ENCODE measurements at places on chromosomes 11 and 22. TPM values are rescaled to one million over a fixed set of nuclear protein-coding genes. Genes with fewer than 3 reads are reported as not detected.

DNA sequence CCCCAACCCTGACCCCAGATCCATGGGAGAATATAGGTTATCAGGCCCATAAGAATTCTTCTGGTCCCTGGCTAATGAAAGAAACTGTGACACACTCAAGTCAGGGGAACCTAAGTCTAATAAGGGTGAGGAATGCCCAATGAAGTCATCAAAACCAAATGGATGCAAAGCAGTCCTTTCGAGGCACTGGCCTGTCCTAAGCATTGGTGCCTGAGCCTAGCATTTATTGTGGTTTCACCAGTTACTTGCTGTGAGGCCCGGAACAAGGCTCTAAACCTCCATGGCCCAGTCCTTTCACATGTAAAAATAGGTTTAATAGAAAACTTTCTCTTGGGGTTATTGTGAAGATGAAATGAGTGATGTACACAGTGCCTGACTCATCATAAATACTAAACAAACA, 712.6 kb downstream of the DLG2 start:
- no peak for DNase-seq

DNA sequence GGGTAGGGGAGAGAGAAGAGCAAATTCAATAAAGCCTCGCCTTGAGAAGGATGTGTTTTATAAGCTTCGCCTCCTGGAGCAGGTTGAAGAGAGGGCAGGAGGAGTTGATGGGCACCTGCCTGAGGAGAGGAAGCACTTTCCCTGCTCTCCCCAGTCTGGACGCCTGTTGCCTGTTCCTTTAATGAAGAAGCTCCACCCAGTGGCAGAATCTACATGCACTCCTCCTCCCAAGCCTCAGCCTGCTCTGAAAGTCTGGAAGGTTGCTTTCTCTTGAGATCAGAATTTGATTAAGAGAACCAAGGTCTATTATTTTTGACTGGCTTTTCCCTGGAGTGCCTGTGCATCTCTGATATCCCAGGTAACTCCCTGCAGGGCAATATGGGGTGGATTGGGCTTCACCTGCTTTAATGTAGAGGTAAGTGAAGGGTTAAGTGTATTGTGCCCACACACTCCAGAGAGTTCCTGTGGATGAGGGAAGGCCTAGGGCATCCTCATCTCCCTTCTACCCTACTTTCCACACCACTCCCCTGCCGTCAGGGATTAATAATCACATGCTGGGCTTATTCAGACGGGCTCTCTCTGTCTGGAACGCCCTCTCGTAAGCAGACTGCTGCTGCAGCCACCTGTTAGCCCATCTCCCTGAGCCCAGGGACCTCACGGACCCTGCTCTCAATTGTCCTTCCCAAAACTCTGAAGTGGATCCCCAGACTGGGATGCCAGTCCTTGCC, 22.3 kb downstream of the NTM start:
- no peak for DNase-seq

GRCh38 chr11:46611526-46612304, 5.3 kb downstream of the HARBI1 start:
- DNase-seq = no peak

- DNase-seq = peak; percentile 91
Measured at GRCh38 chr11:118398791-118399559, 2.4 kb upstream of the ATP5MG start.

C11orf16 gene
- total RNA-seq = not detected

SLC17A6 gene
- not detected for total RNA-seq

- no peak for DNase-seq
Measured at GRCh38 chr11:69636512-69637197, 4.3 kb upstream of the CCND1 start.

- no peak for DNase-seq
Measured at GRCh38 chr11:4809246-4809645, 5.1 kb upstream of the OR52R1 start.

DNA sequence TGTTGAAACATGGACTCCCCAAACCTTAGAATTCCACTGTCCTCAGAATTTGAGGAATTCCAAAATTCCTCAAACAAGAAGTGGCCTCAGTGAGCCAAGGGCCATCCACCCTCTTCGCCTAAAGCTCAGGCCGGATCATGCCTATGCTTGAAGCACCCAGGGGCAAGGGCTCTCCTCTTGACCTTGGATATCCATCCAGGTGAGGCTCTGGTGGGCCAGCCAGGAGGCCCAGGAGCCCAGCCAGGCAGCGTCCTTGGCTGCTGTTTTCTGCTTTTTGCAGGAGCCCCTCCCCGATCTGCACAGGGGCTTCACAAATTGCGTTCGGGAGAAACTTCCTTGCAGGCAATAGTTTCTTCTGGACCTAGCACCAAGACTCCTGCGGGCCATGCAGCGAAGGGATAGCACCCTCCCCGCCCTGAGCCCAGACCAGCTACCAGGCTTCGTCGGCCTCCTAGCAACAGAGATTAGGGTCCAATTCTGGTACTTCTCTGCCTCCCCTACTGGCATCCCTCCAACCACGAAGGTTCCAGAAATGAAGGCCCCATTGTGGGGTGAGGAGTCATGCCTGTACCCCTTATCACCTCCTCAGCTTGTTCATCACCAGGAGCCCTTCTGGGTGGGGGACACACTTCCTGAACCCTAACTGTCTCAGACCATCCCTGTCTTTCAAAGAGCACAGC, 2.0 kb downstream of the PHLDA2 start:
- DNase-seq = no peak

OR51E2 gene
- total RNA-seq = not detected

DNA sequence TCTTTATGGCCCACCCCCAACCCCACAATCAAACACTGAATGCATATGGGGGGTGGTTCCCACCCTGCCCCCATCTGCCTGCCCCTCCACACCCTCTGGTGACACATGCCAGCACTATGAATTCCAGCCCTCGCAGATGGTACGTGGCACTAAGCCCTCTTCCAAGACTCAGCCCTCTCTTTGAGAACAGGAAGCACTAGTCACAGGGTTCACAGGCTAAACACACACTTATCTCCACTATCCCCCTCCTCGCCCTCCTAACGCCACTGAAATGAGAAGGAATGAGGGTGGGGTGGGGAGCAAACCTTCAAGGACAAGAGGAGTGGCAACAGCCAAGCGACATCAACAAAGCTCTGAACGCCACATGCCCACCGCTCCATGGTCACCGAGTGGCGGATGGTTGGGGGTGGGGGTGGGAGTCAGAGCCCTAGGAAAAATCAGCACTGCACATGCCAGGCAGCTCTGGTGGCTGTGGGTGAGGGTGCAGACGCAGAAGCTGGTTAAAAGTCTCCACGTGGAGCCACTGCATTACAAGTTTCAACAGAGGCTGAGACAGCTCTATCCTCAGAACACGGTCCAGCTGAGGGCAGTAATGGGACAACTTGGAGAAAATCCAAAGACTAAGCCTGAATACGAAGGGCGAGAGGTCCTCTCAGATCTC, 33.6 kb downstream of the TMEM184B start:
- no peak for DNase-seq

DNA sequence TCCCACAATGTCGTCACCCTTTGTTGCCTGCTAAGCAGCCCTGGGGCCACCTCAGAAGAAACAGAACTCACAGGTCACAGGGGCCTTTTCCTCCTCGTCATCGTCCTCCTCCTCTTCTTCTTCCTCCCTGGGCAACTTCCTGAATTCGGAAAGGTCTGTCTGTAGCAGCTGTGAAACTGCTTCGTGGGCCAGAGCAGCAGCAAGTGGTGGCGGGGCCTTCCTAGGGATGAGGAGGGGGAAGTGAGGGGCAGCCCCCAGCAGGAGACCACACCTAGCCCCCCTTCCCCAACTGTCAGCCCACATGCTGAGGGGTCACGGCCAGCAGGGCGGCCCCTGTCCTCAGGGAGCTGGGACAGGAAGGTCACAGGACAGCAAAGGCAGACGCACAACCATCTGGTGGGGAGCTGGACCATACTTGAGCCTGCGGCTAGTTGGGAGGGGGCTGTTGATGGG, 13.2 kb downstream of the PPM1F start:
- DNase-seq = no peak

RAG2 gene
- not detected for total RNA-seq

All from CD4-positive, CD25-positive, alpha-beta regulatory T cell (primary cell).